ENCODE measurements at places on chromosomes 4 and X.

- no peak overlapping the region for H3K4me3 ChIP-seq
- no peak overlapping the region for H3K27ac ChIP-seq
- H3K36me3 ChIP-seq: no peaks in the 10 kb centered on the region
- no peak for DNase-seq
- H3K4me1 ChIP-seq: peaks cover 29% of the 10 kb centered on the region
Observed at GRCh38 chr4:23931489-23931830, 41.6 kb upstream of the PPARGC1A start.

GRCh38 chr4:137430171-137430570 lies 102.1 kb downstream of the PCDH18 start:
- no peaks in the 10 kb centered on the region for H3K36me3 ChIP-seq
- no peaks in the 10 kb centered on the region for H3K4me1 ChIP-seq
- DNase-seq: no peak
- no peak overlapping the region for H3K27ac ChIP-seq
- H3K27me3 ChIP-seq: no peaks in the 10 kb centered on the region
- H3K4me3 ChIP-seq: no peak overlapping the region

DNA sequence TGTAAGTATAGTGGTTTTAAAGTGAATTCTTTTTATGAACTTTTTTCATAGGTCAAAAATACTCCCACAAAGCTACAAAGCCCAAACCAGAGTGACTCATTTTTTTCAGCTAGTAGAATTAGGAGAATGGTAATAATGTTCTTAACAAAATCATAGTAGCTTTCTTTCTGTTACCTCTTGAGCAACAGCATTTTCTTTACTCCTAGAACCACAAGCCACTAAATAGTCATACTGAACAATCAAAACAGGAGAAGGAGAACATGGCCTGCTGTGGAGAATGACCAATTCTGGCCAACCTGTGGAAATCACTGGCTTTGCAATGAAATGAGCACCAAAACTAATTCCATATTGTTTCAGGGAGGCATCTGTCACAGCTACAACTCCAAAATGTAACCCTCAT lies 112.9 kb downstream of the AMMECR1 start:
- H3K4me3 ChIP-seq: no peak overlapping the region
- H3K27ac ChIP-seq: peak overlapping the region; percentile 74
- H3K36me3 ChIP-seq: 0 out of 2 replicates have a peak, but pooled peaks cover 3% of the 10 kb centered on the region
- peak; percentile 78 for DNase-seq
- no peaks in the 10 kb centered on the region for H3K27me3 ChIP-seq
- peaks cover 46% of the 10 kb centered on the region for H3K4me1 ChIP-seq

GRCh38 chrX:54695816-54696487 lies 102.1 kb downstream of the ITIH6 start:
- H3K4me1 ChIP-seq: peaks cover 8% of the 10 kb centered on the region
- peak; percentile 41 for DNase-seq
- H3K27me3 ChIP-seq: no peaks in the 10 kb centered on the region
- H3K36me3 ChIP-seq: no peaks in the 10 kb centered on the region
- H3K4me3 ChIP-seq: no peak overlapping the region

DNA sequence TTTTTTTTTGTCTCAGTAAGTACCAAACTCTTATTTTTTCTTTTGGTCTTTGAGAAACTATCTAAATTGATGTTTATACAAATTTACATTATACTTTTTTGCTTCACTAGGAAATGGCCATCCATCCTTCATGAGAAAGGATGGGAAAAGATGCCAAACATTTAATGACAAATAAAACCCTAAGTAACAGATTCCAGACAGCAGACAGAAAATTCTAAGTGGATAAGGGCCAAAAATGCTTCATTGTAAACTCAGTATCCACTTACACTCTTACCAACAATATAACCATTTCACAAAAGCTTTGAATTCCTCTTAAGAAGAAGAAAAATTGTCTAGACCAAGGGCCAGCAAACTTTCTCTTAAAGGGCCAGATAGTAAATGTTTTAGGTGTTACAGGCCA lies 3.5 kb downstream of the GUCY1B1 start:
- no peak overlapping the region for H3K4me3 ChIP-seq
- no peak overlapping the region for H3K27ac ChIP-seq
- DNase-seq: no peak
- no peaks in the 10 kb centered on the region for H3K27me3 ChIP-seq

- no peaks in the 10 kb centered on the region for H3K4me1 ChIP-seq
- no peak overlapping the region for H3K27ac ChIP-seq
- no peaks in the 10 kb centered on the region for H3K27me3 ChIP-seq
- no peak overlapping the region for H3K4me3 ChIP-seq
Observed at GRCh38 chrX:118337687-118338086, 8.2 kb upstream of the WDR44 start.

DNA sequence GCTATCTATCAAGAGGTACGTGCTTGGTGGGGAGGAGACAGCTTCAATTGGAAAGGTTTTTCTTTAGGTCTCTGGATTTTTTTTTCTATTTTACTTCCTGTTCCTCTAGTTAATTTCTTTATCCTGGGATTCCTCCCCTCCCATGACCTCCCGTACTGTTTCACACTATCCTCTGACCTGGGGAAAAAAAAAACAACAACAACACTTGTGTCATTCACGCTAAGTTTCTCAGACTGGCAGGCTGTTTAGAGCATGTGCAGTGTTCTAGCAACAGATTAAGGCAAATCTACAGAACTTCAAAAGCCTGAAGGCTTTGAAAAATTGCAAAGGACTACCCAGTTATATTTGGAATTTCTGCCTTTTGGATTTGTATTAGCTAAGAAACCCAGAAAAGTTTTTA lies 358.4 kb downstream of the ARHGAP24 start:
- no peak overlapping the region for H3K4me3 ChIP-seq
- H3K27me3 ChIP-seq: no peaks in the 10 kb centered on the region
- peaks cover 23% of the 10 kb centered on the region for H3K4me1 ChIP-seq
- no peaks in the 10 kb centered on the region for H3K36me3 ChIP-seq
- no peak for DNase-seq
- no peak overlapping the region for H3K27ac ChIP-seq

DNA sequence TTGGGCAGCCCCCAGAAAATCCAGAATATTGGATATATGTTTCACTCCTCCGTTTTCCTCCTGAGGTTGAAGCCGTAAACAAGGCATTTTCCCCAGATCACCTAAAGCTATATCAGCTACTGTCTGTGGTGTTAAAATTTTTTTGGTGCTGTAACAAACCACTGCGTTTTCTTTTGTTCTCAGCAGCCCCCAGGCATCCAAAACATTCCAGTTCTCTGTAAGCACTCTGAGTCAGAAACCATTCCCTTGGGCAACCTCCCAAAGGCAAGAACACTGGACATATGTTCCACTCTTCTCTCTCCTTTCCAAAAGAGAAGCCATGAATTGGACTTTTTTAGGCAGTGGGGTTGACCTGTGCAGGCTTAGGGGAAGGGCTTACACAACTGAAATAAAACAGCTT lies 310.9 kb downstream of the MID1IP1 start:
- H3K27ac ChIP-seq: no peak overlapping the region
- H3K36me3 ChIP-seq: no peaks in the 10 kb centered on the region
- H3K4me3 ChIP-seq: no peak overlapping the region
- H3K27me3 ChIP-seq: no peaks in the 10 kb centered on the region

GRCh38 chrX:2261831-2262667 lies 238.7 kb downstream of the DHRSX start:
- H3K27me3 ChIP-seq: no peaks in the 10 kb centered on the region
- H3K27ac ChIP-seq: no peak overlapping the region
- H3K4me3 ChIP-seq: no peak overlapping the region
- peak; percentile 12 for DNase-seq

DNA sequence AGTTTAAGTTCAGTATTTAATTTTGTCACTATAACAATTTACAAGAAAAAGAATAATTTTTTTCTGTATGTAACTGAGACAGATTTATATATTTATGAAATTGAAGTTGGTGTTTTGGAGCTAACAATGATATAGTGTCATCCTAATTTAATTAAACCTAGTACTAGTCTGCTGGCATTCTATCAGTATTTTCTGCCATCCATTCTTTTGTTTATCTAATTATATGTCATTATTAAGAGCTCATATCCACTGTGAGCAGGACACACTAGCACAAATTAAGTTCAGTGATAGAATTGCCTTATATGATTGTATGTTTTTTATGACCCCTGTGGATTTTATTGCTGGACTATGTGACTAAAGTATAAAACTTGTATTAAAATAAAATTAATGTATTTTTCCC lies 996.5 kb downstream of the CCSER1 start:
- H3K4me3 ChIP-seq: no peak overlapping the region
- no peak overlapping the region for H3K27ac ChIP-seq

All from GM23248 (cell line).